ENCODE measurements at places on chromosomes 13 and 19. TPM values are rescaled to one million over a fixed set of nuclear protein-coding genes. Genes with fewer than 3 reads are reported as not detected.

GRCh38 chr19:38494379-38494778 is 60.9 kb downstream of the RYR1 start:
- H3K36me3 ChIP-seq, result no peaks in the 10 kb centered on the region
- H3K4me3 ChIP-seq, result no peak overlapping the region
- DNase-seq, result no peak
- peaks cover 6% of the 10 kb centered on the region for H3K4me1 ChIP-seq

- H3K27ac ChIP-seq, result no peak overlapping the region
- no peak overlapping the region for H3K4me3 ChIP-seq
- H3K27me3 ChIP-seq, result no peaks in the 10 kb centered on the region
- no peak for DNase-seq
- H3K4me1 ChIP-seq, result no peaks in the 10 kb centered on the region
- no peaks in the 10 kb centered on the region for H3K36me3 ChIP-seq
These were observed 1.7 kb upstream of the SLC10A2 start for GRCh38 chr13:103067751-103068555.

SRRM5 gene
- total RNA-seq, result 0.10 TPM

GRCh38 chr19:7855426-7856108 is 18.6 kb downstream of the PRR36 start:
- H3K36me3 ChIP-seq, result no peaks in the 10 kb centered on the region
- no peaks in the 10 kb centered on the region for H3K27me3 ChIP-seq

GRCh38 chr13:40153516-40153915 is 498.1 kb downstream of the COG6 start:
- no peak overlapping the region for H3K4me3 ChIP-seq
- H3K27me3 ChIP-seq, result no peaks in the 10 kb centered on the region

GRCh38 chr19:18422530-18423191 is 3.5 kb downstream of the SSBP4 start:
- H3K4me1 ChIP-seq, result peaks cover 27% of the 10 kb centered on the region
- H3K4me3 ChIP-seq, result no peak overlapping the region
- peak; percentile 32 for DNase-seq

DNA sequence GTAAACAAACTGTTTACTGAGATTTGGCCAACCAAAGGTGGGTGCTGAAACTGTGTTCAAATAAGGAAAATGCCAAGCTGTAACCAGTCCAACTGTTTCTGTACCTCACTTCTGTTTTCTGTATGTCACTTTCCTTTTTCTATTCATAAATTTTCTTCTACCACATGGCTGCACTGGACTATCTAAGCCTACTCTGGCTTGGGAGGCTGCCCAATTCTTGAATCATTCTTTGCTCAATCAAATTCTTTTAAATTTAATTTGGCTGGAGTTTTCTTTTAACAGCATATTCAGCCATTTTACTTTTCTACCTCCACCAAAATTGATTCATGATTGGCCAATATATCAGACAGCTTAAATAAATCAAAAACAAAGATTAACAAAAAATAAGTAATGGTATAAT is 1575.5 kb upstream of the SPRY2 start:
- no peak overlapping the region for H3K27ac ChIP-seq
- H3K36me3 ChIP-seq, result no peaks in the 10 kb centered on the region
- no peaks in the 10 kb centered on the region for H3K4me1 ChIP-seq
- H3K27me3 ChIP-seq, result no peaks in the 10 kb centered on the region

GRCh38 chr19:11269408-11269807 is 7.1 kb upstream of the DOCK6 start:
- no peak overlapping the region for H3K4me3 ChIP-seq
- H3K4me1 ChIP-seq, result no peaks in the 10 kb centered on the region
- no peak for DNase-seq
- H3K27ac ChIP-seq, result no peak overlapping the region
- no peaks in the 10 kb centered on the region for H3K36me3 ChIP-seq

GRCh38 chr19:31604493-31605040 is 255.3 kb upstream of the TSHZ3 start:
- no peak overlapping the region for H3K4me3 ChIP-seq
- no peak for DNase-seq
- H3K27me3 ChIP-seq, result no peaks in the 10 kb centered on the region
- H3K4me1 ChIP-seq, result no peaks in the 10 kb centered on the region
- H3K27ac ChIP-seq, result no peak overlapping the region

GRCh38 chr13:29952245-29952644 is 101.8 kb upstream of the UBL3 start:
- DNase-seq, result no peak
- no peaks in the 10 kb centered on the region for H3K27me3 ChIP-seq
- H3K4me1 ChIP-seq, result no peaks in the 10 kb centered on the region
- no peak overlapping the region for H3K27ac ChIP-seq
- H3K36me3 ChIP-seq, result no peaks in the 10 kb centered on the region

DNA sequence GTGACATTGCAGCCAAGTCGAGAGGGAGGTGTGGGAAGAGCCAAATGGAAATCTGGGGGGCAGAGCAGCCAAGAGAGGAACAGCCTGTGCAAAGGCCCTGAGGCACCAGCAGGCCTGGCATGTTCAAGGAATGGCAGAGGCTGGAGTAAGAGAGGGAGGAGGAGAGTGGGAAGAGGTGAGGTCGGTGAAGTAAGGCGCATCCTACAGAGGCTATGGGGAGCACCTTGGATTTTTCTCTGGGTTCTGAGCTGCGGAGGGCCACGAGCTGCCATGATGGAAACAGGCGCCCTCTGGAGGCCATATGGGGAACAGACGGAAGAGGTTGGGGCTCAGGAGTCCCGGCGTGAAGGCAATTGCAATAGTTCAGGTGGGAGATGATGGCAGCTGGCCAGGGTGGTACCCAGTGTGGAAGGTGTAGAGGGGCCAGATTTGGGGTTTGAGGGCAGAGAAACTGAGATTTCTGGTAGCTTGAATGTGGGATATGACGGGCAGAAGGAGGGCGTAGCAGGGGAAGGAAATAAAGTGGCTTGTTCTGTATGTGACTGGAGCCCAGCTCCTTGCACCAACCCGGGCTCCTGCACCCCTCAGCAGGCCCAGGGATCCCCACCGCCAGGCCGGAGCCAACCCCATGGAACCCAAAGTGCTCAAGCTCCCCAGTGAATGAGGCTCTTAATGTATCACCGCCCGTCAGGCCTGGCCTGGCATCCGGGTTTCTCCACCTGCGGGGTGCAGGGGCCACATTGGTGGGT is 20.5 kb upstream of the STRN4 start:
- no peak for DNase-seq
- H3K4me3 ChIP-seq, result no peak overlapping the region
- H3K27ac ChIP-seq, result no peak overlapping the region
- no peaks in the 10 kb centered on the region for H3K36me3 ChIP-seq
- H3K27me3 ChIP-seq, result no peaks in the 10 kb centered on the region

- H3K4me3 ChIP-seq, result no peak overlapping the region
- no peaks in the 10 kb centered on the region for H3K27me3 ChIP-seq
- H3K4me1 ChIP-seq, result peaks cover 4% of the 10 kb centered on the region
- H3K27ac ChIP-seq, result no peak overlapping the region
- no peaks in the 10 kb centered on the region for H3K36me3 ChIP-seq
These were observed 4.2 kb upstream of the ZNF564 start for GRCh38 chr19:12555456-12555930.

GRCh38 chr19:31639306-31639705 is 290.1 kb upstream of the TSHZ3 start:
- no peaks in the 10 kb centered on the region for H3K27me3 ChIP-seq
- no peak overlapping the region for H3K27ac ChIP-seq
- no peak overlapping the region for H3K4me3 ChIP-seq
- no peak for DNase-seq
- no peaks in the 10 kb centered on the region for H3K36me3 ChIP-seq

NLRP7 gene
- not detected for total RNA-seq

- H3K4me1 ChIP-seq, result no peaks in the 10 kb centered on the region
- H3K4me3 ChIP-seq, result no peak overlapping the region
- no peak overlapping the region for H3K27ac ChIP-seq
- DNase-seq, result no peak
- H3K27me3 ChIP-seq, result no peaks in the 10 kb centered on the region
These were observed 234.9 kb downstream of the PCDH9 start for GRCh38 chr13:66995203-66995611.

DNA sequence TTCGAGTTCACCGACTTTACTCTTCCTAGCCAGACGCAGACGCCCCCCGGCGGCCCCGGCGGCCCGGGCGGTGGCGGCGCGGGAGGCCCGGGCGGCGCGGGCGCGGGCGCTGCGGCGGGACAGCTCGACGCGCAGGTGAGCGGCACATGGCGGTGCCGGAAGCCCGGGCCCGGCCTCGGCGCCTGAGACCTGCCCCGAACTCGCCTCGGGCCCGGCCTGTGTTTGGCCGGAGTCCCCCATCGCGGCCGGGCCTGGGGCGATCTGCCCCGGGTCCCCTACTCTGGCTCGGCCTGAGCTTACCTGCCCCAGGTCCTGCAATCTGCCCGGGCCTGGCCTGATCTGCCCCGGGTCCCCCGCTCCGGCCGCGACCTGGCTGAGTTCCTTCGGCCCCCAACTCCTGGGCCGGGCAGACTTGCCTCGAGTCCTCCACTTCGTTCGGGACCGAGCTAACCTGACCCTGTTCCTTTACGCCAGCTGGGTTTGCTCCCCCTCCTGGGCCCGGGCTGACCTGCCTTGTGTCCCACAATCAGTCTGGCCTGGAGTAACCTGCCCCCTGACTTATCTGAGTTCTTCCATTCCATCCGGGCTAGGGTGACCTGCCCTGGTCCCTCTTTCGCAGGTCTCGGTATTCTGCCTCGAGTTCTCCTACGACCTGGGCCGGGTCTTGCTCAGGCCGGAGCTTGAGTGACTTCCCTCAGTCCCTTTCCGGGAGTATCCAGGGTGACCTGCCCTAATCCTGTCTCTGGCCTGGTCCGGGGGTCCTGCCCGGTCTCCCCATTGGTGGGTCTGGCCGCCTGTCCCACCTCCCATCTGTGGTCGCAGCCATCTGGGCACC is 764 bp downstream of the UPF1 start:
- peaks cover 15% of the 10 kb centered on the region for H3K4me1 ChIP-seq
- H3K27ac ChIP-seq, result peak overlapping the region; percentile 75
- no peaks in the 10 kb centered on the region for H3K36me3 ChIP-seq
- DNase-seq, result no peak

DNA sequence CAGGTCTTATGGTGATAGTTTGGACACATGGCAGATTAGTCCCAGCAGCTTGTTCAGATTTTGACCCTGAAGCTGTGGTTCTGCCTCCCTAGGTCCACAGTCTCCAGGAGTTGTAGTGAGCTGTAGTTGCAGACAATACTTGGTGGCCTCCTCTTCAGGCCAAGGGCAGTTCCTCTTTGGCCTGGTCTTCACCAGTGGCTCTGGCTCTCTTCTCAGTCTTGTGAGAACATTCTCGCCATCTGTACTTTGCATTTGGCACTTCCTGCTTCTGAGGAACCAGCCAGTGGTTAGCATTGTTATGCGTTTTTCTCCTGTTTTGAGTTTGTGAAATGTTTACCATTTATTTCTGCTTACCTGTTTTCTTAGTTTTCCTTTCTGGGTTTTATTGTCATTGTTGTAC is 40.7 kb downstream of the PCCA start:
- H3K27me3 ChIP-seq, result no peaks in the 10 kb centered on the region
- no peak overlapping the region for H3K27ac ChIP-seq
- peaks cover 5% of the 10 kb centered on the region for H3K4me1 ChIP-seq
- H3K36me3 ChIP-seq, result no peaks in the 10 kb centered on the region

DNA sequence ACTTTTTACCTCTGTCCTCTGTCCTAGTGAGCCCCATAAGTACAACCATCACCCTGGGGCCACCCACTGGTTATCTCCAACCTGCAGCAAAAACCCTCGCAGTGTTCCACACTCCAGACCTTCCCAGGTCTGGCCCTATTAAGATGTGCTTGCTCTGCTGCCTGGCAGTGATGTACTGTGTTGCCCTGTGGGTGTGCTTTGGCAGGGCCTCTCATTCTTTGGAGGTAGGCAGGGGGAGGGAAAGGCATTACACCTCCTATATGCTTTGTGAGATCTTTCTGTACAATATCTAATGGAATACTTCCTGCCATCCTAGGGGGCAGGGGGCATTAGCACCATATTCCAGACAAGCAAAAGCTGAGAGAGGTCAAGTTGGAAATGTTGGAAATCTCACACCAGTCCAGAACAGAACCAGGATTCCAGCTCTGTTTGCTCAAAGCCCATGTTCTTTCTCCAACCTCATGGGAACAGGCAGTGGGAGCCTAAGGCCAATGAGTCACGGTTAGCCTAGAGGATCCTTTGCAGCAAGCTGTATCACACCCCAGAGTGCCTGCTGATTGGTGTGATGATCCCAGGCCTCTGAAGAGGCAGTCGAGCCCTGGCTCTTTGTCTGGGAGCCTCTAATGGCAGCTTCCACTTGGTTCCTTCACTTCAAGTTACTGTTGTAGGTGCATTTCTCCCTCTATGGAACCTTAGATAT is 59.7 kb upstream of the UBL3 start:
- no peaks in the 10 kb centered on the region for H3K36me3 ChIP-seq
- H3K27me3 ChIP-seq, result no peaks in the 10 kb centered on the region
- no peak overlapping the region for H3K4me3 ChIP-seq
- DNase-seq, result no peak

- H3K4me3 ChIP-seq, result no peak overlapping the region
- no peaks in the 10 kb centered on the region for H3K36me3 ChIP-seq
- no peak overlapping the region for H3K27ac ChIP-seq
- DNase-seq, result no peak
- no peaks in the 10 kb centered on the region for H3K27me3 ChIP-seq
- H3K4me1 ChIP-seq, result no peaks in the 10 kb centered on the region
These were observed 17.6 kb downstream of the PBX4 start for GRCh38 chr19:19600793-19601330.

GRK1 gene
- total RNA-seq, result not detected

HCN2 gene
- not detected for total RNA-seq

DNA sequence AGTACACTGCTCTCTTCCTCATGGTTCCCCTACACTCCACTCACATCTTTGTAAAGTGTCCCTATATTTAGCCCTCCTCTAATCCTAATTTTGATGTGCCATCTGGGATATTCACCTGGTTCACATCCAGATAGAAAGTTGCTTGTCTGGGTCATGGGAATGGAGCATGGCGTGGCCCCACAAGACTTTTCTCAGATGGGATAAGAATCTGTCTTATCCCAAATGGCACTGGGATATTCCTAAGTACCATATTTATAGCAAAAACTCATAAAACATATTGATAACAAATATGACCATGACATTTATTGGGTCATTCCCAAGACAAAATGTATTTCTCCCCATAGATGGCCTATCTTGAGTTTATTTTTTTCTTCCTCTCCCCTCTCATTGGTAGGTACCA is 49.5 kb upstream of the POMP start:
- no peaks in the 10 kb centered on the region for H3K36me3 ChIP-seq
- no peaks in the 10 kb centered on the region for H3K4me1 ChIP-seq
- H3K27me3 ChIP-seq, result no peaks in the 10 kb centered on the region
- no peak for DNase-seq
- no peak overlapping the region for H3K27ac ChIP-seq
- no peak overlapping the region for H3K4me3 ChIP-seq

DNA sequence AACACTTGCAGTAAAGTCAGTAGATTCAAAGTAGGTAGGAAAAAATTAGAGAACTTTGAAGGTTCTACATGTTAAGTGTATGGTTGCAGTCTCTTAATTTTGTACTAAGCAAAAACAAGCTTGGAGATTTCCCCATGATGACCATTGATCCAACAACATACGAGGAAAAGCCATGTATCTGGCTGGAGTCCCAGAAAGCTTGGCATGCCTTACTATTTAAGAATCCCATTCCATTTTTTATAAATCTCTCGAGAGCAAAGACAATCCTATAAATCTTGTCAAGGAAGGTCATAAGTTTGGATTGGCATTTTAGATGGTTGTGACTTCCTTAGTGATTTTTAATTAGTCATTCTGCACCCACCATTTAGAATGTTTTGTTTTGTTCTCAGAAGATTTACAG is 495.9 kb downstream of the GPC5 start:
- DNase-seq, result no peak
- no peaks in the 10 kb centered on the region for H3K4me1 ChIP-seq
- H3K4me3 ChIP-seq, result no peak overlapping the region
- H3K36me3 ChIP-seq, result no peaks in the 10 kb centered on the region
- no peaks in the 10 kb centered on the region for H3K27me3 ChIP-seq

- H3K36me3 ChIP-seq, result no peaks in the 10 kb centered on the region
- no peak overlapping the region for H3K4me3 ChIP-seq
- no peak overlapping the region for H3K27ac ChIP-seq
- no peak for DNase-seq
- no peaks in the 10 kb centered on the region for H3K4me1 ChIP-seq
These were observed 717 bp upstream of the NALCN start for GRCh38 chr13:101417043-101417406.
